ENCODE measurements at places on chromosomes 2 and 18. TPM values are rescaled to one million over a fixed set of nuclear protein-coding genes. Genes with fewer than 3 reads are reported as not detected.

REG1B gene
- not detected for total RNA-seq

PLEK gene
- 12.4 TPM for total RNA-seq

FTCDNL1 gene
- total RNA-seq: 0.85 TPM

MC2R gene
- not detected for total RNA-seq

INPP4A gene
- 32.6 TPM for total RNA-seq
